Hematopoietic multipotent progenitor cell treated with erythropoietin and hydrocortisone succinate and interleukin-3 and kit ligand, for 17 days (in vitro differentiated cells): ENCODE measurements at places on chromosomes 1 and 21.

GRCh38 chr1:16091296-16091695 is 17.8 kb upstream of the FAM131C start:
- no peak for DNase-seq

GRCh38 chr1:76950306-76950705 is 83.0 kb downstream of the ST6GALNAC5 start:
- DNase-seq: no peak

DNA sequence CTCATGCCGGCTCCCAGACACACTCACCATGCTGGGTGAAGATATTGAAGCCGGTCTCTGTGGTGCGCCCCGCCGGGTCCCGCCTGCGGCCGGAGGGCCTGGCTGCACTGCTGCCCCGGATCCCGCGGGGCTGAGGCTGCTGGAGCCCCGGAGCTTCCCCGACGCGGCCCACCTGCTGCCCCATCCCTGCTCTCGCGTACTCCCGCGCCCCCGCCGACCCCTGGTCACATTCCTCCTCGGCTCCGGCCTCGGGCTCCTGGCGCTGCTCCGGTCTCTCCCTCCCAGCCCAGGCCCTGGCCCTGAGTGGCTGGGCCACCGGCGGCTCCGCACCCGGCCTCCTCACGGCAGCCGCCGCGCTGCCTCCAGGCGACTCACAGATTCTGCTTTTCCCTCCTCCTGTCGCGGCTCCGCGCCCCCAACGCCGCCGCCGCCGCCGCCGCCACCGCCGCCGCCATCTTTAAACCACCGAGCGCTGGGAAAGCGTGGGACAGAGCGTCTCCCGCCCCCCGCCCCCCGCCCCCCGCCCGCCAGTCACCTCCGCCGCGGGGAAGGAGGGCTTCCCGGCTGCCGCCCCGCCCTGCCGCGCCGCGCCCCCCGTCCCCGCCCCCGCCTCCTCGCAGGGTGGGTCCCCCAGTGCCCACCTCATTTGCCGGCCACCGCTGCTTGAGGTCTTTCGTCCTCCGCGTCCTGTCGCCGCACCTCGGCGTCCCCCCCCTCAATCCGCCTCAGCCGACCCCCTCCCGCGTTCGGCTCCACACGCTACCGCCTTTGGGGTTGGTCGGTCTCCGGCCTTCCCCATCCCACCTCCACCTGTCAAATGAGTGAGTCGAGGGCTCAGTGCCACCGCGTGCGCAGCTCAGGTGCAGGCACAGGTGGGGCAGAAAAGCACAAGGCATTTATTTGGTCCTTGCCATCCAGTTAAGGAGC is at the start of gene ABL2:
ABL2 (minus strand) TSS at position 464 of the 927 bp plus-strand sequence; CDS start at position 184, 280 bp downstream.
- no peak for DNase-seq

GRCh38 chr1:37764414-37764825 is 500 bp downstream of the EPHA10 start:
- DNase-seq: no peak

GRCh38 chr1:218964471-218965185 is 209.1 kb upstream of the LYPLAL1 start:
- no peak for DNase-seq

DNA sequence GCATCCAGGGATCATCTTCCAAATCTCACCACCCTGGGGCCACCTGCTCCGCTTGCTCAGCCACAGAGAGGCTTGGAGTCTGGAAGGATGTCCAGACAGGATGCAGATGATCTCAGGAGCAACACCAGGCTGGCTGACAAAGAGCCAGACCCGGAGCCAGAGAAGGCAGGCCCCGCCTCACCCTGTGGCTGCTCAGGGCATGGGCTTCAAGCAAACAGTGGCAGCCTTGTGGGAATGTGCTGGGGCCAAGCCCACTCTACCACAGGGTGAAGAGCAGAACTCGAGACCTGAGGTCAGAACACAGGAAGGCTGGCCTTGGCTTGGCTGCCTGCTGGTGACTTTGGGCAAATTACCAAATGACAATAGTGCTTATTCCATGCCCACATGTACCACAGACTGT is 45.5 kb downstream of the MRPL37 start:
- no peak for DNase-seq

GRCh38 chr1:182990413-182991144 is 32.6 kb upstream of the LAMC1 start:
- DNase-seq: no peak

GRCh38 chr1:99570486-99571089 is 75.3 kb upstream of the PALMD start:
- no peak for DNase-seq

GRCh38 chr1:89942014-89942413 is 52.9 kb upstream of the ZNF326 start:
- DNase-seq: no peak
